Ovary (tissue), 10 donors: ENCODE measurements at places on chromosomes 1 and 21. TPM values are rescaled to one million over a fixed set of nuclear protein-coding genes. Genes with fewer than 3 reads are reported as not detected.

The OR10Z1 gene
- total RNA-seq, result not detected

GRCh38 chr1:172485626-172486025 is 41.8 kb upstream of the PIGC start:
- H3K27ac ChIP-seq, result no peak overlapping the region
- no peaks in the 10 kb centered on the region for H3K4me1 ChIP-seq
- no peaks in the 10 kb centered on the region for H3K27me3 ChIP-seq
- H3K4me3 ChIP-seq, result no peak overlapping the region

GRCh38 chr1:211493133-211493871 is 1.3 kb upstream of the RD3 start:
- DNase-seq, result no peak
- H3K4me1 ChIP-seq, result no peaks in the 10 kb centered on the region
- no peaks in the 10 kb centered on the region for H3K36me3 ChIP-seq
- no peak overlapping the region for H3K4me3 ChIP-seq
- H3K27ac ChIP-seq, result no peak overlapping the region

The ILDR2 gene
- total RNA-seq, result 0.24 TPM

DNA sequence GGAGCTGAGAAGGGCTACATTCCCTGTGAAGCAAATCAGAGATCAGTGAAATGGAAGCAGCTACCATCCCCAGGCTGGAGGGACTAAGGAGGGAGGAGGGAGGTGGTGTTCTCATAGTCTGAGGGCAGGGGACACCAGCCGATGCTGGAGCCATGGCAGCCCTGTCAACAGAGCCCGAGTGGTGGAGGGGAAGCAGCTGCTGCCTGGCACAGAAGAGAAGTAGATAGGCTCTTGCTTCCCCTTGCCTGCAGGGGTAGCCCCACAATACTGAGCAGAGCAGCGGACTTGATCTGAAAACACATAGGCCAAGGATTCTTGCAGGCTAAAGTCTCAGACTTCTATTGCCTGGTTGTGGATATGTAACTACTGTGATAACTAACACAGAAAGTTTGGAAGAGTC is 255.1 kb downstream of the FGGY start:
- no peaks in the 10 kb centered on the region for H3K36me3 ChIP-seq
- no peaks in the 10 kb centered on the region for H3K27me3 ChIP-seq
- H3K4me3 ChIP-seq, result no peak overlapping the region
- no peak for DNase-seq
- peaks cover 2% of the 10 kb centered on the region for H3K4me1 ChIP-seq

GRCh38 chr1:202579806-202580205 is 130.4 kb downstream of the SYT2 start:
- DNase-seq, result no peak
- H3K4me1 ChIP-seq, result peaks cover 23% of the 10 kb centered on the region
- no peaks in the 10 kb centered on the region for H3K36me3 ChIP-seq
- H3K27me3 ChIP-seq, result no peaks in the 10 kb centered on the region
- no peak overlapping the region for H3K27ac ChIP-seq

The PLA2G2F gene
- 0.15 TPM for total RNA-seq

The PEAR1 gene
- 13.4 TPM for total RNA-seq

The DUSP23 gene
- 37.8 TPM for total RNA-seq

The IVNS1ABP gene
- 31.4 TPM for total RNA-seq

The C1orf226 gene
- total RNA-seq, result 0.36 TPM

DNA sequence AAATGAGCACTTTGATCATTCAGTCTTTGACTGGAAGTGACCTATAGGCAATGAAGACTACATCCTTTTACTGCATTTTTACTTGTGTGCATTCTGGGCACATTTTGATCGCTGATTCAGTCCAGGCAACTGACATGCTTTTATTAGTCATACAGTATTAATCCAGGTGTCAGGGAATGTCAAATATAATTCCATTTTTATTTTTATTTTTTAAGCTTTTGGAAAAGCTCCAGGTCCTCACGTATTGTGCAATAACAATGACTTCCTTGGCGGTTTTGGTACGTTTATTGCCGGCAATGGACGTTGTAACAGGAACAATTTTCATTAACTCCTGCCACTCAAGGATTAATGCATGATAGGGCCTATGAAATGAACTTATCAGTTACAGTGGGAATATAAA is 302.6 kb upstream of the PTBP2 start:
- no peaks in the 10 kb centered on the region for H3K36me3 ChIP-seq
- DNase-seq, result no peak
- H3K4me1 ChIP-seq, result no peaks in the 10 kb centered on the region
- H3K27ac ChIP-seq, result no peak overlapping the region

The ATF3 gene
- 7.0 TPM for total RNA-seq

GRCh38 chr1:182389619-182390047 is 2.0 kb downstream of the GLUL start:
- DNase-seq, result no peak
- H3K4me3 ChIP-seq, result peak overlapping the region; percentile 88
- no peaks in the 10 kb centered on the region for H3K27me3 ChIP-seq

DNA sequence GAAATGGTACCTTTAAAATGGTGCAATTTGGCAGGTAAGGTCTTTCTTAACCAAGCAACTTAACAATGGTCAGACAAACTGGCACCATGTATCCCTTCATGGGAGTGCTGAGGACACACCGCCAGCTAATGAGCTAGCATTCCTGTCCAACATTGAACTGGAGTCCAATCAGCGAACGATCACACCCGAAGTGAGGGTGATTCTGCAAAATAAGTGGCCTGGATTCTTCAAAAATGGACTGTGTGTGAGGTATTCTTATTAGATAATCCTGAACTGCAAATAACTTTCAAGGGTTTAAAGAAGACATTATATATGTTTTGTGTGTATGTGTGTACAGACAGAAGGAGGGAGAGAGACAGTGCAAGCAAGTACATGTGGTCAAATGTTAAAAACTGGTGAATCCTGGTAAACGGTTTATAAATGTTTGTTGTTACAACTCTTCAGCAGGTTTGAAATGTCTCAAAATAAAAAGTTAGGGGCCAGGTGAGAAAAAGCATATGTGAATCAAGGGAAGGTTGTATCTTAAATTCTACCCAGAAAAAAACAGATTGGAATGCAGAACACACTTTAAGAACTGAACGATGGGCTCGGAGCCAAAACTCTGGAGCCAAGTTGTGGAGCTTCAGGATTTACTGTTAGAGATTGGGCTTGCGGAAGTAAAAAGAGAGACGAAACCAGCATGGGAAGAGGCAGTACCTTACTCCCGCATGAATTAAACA is 20.9 kb downstream of the GADD45A start:
- H3K36me3 ChIP-seq, result no peaks in the 10 kb centered on the region
- peak; percentile 64 for DNase-seq
- no peak overlapping the region for H3K4me3 ChIP-seq
- no peaks in the 10 kb centered on the region for H3K27me3 ChIP-seq

GRCh38 chr1:50261951-50262350 is 153.2 kb downstream of the ELAVL4 start:
- no peaks in the 10 kb centered on the region for H3K27me3 ChIP-seq
- H3K4me1 ChIP-seq, result no peaks in the 10 kb centered on the region
- no peak overlapping the region for H3K4me3 ChIP-seq
- no peak for DNase-seq
- no peak overlapping the region for H3K27ac ChIP-seq
- H3K36me3 ChIP-seq, result no peaks in the 10 kb centered on the region

- no peaks in the 10 kb centered on the region for H3K4me1 ChIP-seq
- H3K27me3 ChIP-seq, result no peaks in the 10 kb centered on the region
- no peak overlapping the region for H3K27ac ChIP-seq
- H3K36me3 ChIP-seq, result no peaks in the 10 kb centered on the region
Observed at GRCh38 chr1:34844252-34844634, 15.3 kb downstream of the SMIM12 start.

The OR2C3 gene
- total RNA-seq, result 0.15 TPM

DNA sequence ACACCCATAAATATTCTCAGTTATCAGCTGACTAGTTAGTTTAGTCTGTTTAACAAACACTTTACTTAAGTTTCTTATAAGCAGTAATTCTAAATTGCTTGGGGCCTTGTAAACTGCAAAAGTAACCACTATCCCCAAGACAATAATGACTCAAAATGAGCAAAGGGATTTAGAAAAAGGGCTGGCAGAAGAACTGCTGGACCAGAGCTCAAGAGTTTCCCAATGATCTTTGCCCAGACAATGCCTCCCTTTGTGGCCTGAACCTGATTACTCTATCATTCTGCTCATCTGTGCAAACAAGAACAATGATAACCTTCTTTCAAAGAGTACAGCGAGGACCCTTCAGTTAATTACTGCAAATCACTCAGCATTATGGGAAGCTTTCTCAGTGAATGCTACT is 123.5 kb downstream of the TIAM1 start:
- H3K27ac ChIP-seq, result no peak overlapping the region
- H3K4me3 ChIP-seq, result no peak overlapping the region
- no peak for DNase-seq
- H3K27me3 ChIP-seq, result no peaks in the 10 kb centered on the region
- no peaks in the 10 kb centered on the region for H3K36me3 ChIP-seq

DNA sequence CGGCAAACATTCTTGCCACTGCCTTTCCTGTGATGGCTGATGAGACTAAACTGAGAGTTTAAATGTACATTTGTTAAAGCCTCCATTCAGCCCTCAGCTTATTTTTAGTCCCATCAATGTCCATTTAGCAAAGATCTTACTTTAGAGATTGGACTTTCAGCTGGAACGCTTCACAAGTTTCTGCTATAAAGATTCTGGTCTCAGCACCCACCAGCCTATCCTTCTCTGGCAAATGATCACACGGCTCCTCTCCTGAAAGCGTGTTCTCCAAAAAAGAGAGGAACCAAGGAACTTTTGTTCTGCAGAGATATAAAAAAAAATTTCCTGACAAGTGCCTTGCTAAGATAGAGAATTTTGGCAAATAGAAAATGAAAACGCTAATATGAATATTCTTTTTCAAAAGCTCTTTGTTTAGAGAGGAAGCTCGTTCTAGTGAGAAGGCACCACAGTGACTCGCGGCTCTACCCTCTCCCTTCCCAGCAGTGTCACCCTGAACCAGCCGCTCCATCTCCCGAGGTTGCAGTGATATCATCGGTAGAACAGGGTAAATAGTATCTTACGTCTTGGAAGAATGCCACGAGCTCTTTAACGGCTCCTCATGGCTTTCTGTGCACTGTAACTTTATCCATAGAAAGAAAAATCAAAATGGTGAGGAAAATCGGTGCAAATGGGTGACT is 200.2 kb downstream of the APP start:
- no peaks in the 10 kb centered on the region for H3K27me3 ChIP-seq
- H3K36me3 ChIP-seq, result no peaks in the 10 kb centered on the region
- no peak overlapping the region for H3K4me3 ChIP-seq
- no peaks in the 10 kb centered on the region for H3K4me1 ChIP-seq
- no peak for DNase-seq
- no peak overlapping the region for H3K27ac ChIP-seq

GRCh38 chr1:111599781-111600693 is 19.6 kb upstream of the RAP1A start:
- no peaks in the 10 kb centered on the region for H3K36me3 ChIP-seq
- H3K4me3 ChIP-seq, result no peak overlapping the region
- H3K27me3 ChIP-seq, result no peaks in the 10 kb centered on the region
- H3K4me1 ChIP-seq, result no peaks in the 10 kb centered on the region

DNA sequence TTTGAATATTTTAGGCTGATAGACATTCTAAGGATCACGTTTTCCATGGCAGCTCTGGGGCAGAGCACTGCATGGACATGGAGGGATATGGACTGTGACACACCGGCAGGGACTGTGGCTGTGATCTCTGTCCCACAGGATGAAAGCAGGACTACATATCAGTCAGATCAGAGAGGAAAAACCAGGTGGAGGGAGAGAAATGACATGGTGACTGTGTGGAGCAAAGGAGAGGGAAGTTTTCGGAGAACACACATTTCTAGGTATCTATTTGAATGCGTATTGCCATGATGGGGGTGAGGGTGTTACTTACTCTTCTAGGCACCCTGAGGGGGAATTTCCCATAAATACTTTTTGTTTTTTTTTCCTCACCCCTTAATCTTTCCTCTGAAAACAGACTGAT is 3.2 kb upstream of the CD1C start:
- H3K27me3 ChIP-seq, result no peaks in the 10 kb centered on the region
- H3K4me3 ChIP-seq, result no peak overlapping the region
- no peaks in the 10 kb centered on the region for H3K4me1 ChIP-seq
- DNase-seq, result no peak

The TMPRSS2 gene
- not detected for total RNA-seq

DNA sequence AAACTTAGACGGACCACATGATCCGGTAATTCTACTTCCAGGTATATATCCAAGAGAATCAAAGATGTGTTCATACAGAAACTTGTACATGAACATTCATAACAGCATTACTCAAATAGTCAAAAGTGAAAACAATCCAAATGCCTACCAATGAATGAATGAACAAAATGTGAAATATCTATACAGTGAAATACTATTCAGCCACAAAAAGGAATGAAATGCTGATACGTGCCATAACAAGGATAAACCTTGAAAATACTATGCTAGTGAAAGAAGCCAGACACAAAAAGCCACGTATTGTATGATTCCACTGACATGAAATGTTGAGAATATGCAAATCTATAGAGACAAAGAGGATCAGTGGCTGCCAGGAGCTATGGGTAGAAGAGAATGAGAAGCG is 18.3 kb downstream of the TARBP1 start:
- DNase-seq, result no peak
- H3K4me3 ChIP-seq, result no peak overlapping the region
- H3K4me1 ChIP-seq, result no peaks in the 10 kb centered on the region
- no peaks in the 10 kb centered on the region for H3K27me3 ChIP-seq
- no peak overlapping the region for H3K27ac ChIP-seq
- no peaks in the 10 kb centered on the region for H3K36me3 ChIP-seq

- no peaks in the 10 kb centered on the region for H3K27me3 ChIP-seq
- no peaks in the 10 kb centered on the region for H3K36me3 ChIP-seq
- DNase-seq, result no peak
- H3K27ac ChIP-seq, result peak overlapping the region; percentile 80
- peak overlapping the region; percentile 63 for H3K4me3 ChIP-seq
- peaks cover 2% of the 10 kb centered on the region for H3K4me1 ChIP-seq
Observed at GRCh38 chr1:42923367-42924081, 35.1 kb downstream of the SLC2A1 start.

- DNase-seq, result no peak
- H3K27me3 ChIP-seq, result no peaks in the 10 kb centered on the region
- H3K4me1 ChIP-seq, result peaks cover 8% of the 10 kb centered on the region
- H3K27ac ChIP-seq, result no peak overlapping the region
- no peaks in the 10 kb centered on the region for H3K36me3 ChIP-seq
Observed at GRCh38 chr1:35285771-35286606, 17.5 kb downstream of the ZMYM4 start.

GRCh38 chr1:53130878-53131589 is 11.4 kb downstream of the SLC1A7 start:
- no peak overlapping the region for H3K4me3 ChIP-seq
- no peaks in the 10 kb centered on the region for H3K27me3 ChIP-seq
- no peak for DNase-seq
- H3K36me3 ChIP-seq, result no peaks in the 10 kb centered on the region

DNA sequence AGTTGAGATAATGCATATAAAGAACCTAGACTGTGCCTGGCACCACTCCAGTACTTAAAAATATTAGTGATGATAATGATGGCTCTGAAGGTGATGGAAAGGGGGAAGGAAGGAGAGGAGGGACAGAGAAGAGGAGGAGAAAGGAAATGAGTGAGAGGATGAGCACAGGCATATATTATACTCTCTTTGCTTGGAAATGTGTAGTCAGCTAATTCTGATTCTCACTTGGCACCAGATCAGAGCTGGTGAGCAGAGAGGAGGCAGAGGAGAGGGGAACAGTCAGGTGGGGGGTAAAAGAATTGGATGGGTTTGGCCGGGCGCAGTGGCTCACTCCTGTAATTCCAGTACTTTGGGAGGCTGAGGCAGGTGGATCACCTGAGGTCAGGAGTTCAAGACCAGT is 24.3 kb upstream of the MYOC start:
- H3K27ac ChIP-seq, result no peak overlapping the region
- no peak for DNase-seq
- H3K4me3 ChIP-seq, result no peak overlapping the region
- no peaks in the 10 kb centered on the region for H3K4me1 ChIP-seq
- H3K27me3 ChIP-seq, result no peaks in the 10 kb centered on the region
